Nephron progenitor cell (in vitro differentiated cells): ENCODE measurements at places on chromosomes 7 and 10.

DNA sequence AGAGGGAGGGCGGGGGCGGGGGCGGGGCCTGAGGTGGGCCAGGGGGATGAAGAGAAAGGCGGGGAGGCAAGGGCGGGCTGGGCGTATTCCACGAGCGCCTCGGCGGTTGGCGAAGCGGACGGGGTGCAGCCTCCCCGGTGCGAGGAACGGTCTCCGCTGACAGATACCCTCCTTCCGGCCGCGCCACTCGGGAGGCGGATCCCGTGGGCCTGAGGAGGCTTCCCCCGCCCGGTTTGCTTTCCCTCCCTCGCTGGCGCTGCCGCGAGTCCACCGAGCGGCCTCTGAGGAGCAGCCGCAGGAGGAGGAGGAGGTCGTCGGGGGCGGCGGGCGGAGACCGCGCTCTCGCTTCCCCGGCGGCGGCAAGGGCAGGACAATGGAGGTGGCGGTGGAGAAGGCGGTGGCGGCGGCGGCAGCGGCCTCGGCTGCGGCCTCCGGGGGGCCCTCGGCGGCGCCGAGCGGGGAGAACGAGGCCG lies at the start of gene TRIM24:
TRIM24 (plus strand) TSS at position 84 of the 473 bp plus-strand sequence; CDS start at position 374, 290 bp downstream.
- DNase-seq, result no peak

DNA sequence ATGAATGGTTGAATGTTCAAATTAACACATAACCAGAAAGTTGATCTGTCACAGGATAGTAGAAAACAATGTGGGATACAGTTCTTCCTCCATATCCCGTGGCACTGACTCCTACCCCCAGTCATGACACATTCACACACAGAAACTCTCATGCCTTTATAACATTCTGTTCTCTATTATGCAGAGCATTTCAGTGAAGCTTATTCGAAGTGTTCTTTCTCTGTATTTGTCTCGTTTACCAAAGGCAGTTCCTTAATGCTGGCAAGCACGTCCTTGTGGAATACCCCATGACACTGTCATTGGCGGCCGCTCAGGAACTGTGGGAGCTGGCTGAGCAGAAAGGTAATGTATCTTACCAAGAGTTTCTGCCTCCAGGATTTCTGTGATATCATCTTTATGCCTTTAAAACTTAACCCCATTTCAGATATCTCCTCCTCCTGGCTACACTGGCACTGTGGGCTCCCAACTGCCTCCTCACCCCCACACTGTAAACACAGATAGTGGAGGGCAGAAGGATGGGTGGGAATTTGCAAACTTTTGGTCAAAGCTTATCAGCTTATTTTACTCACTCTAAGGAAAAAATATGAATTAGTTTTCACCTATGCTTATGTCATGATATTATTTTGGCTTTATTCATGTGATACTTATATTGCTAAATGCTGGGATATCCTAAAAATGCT lies 34.1 kb downstream of the BLVRA start:
- no peak for DNase-seq

GRCh38 chr7:24764972-24765744 lies 7.9 kb upstream of the GSDME start:
- DNase-seq, result no peak

GRCh38 chr10:24162206-24162985 lies 46.5 kb upstream of the KIAA1217 start:
- no peak for DNase-seq

GRCh38 chr10:89438525-89438924 lies 24.2 kb downstream of the IFIT5 start:
- DNase-seq, result no peak

DNA sequence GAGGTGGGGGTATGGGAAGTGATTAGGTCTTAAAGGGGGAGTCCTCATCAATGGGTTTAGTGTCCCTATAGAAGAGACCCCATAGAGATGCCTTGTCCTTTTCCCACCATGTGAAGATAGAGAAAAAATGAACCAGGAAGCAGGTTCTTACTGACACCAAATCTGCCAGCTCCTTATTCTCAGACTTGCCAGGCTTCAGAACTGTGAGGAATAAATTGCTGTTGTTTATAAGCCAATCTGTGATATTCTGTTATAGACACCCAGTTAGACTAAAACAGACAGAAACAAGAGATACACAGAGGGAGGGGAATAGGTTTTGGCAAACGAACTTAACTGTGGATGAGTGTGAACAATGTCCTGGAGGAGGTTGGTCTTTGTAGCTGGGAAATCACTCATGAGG lies 381.4 kb downstream of the ADRA2A start:
- DNase-seq, result no peak

- no peak for DNase-seq
Measured at GRCh38 chr10:105023211-105024111, 382.4 kb downstream of the SORCS3 start.

DNA sequence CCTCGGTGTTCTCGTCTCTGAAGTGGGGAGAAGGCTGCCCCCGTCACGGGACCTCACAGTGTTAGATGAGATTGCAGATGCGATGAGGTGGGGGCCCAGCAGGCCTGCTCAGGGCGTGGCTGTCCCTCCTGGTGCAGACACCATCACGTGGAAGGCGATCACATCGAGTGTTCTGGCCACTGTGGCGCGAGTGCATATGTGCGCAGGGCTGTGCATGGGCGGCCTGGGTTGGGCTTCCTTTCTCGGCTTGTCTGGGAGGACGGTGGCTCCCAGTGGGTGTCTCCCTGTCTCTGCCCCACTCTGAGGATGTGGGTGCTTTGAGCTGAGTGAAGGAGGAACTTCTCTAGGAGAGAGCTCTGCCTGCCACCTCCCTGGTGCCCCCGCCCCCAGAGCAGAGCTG lies 83.1 kb downstream of the LHPP start:
- no peak for DNase-seq

DNA sequence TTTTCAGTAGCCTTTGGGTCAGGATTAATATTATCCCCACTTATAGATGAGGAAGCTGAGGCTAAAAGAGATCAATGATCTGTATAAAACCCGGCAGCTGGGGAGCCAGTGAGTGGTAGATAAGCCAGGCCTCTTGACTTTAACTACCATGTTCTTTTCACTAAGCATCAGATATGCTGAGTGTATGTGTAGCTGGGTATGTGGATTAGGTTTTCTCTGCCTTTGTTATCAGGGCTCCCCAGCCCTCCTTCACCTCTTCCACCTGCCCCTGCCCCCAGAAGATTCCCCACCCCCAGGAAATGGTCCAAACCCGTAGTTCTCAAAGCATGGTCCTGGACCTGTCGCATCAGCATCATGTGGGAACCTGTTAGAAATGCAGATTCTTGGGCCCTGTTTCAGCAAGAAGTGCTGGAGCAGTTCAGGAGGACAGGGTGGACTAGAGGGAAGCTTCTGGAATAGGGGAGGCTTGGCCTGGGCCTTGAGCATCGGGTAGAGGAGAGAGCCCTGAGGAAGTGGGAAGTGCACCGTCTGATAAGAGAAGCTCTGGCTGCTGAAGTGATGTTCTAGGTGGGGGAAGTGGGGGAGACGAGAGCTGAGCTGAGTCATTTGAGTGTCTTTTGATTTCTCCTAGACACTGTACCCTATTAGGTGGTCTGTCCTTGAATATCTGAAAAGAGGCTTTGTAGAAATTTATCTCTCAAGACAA lies 101.3 kb downstream of the HIF1AN start:
- DNase-seq, result no peak

GRCh38 chr7:33722383-33723101 lies 182.8 kb upstream of the BMPER start:
- peak; percentile 59 for DNase-seq

GRCh38 chr7:77427996-77428603 lies 12.0 kb upstream of the GSAP start:
- peak; percentile 19 for DNase-seq

DNA sequence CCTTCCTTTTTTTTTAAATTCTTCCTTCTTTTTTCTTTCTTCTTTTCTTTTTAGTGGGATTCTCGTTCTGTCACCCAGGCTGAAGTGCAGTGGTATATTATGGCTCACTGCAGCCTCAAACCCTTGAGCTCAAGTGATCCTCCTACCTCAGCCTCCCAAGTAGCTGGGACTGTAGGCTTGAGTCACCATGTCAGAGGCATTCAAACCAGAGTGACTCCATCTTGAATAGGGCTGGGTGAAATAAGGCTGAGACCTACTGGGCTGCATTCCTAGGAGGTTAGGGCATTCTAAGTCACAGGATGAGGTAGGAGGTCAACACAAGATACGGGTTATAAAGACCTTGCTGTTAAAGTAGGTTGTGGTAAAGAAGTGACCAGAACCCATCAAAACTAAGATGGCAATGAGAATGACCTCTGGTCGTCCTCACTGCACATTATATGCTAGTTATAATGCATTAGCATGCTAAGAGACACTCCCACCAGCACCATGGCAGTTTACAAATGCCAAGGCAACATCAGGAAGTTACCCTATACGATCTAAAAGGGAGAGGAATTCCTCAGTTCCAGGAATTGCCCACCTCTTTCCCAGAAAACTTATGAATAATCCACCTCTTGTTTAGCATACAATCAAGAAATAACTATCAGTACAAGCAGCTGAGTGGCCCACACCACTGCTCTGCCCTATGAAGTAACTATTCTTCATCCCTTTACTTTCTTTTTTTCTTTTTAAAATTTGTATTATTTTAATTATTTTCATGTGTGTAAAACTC lies 99.0 kb upstream of the ITGB1 start:
- no peak for DNase-seq

DNA sequence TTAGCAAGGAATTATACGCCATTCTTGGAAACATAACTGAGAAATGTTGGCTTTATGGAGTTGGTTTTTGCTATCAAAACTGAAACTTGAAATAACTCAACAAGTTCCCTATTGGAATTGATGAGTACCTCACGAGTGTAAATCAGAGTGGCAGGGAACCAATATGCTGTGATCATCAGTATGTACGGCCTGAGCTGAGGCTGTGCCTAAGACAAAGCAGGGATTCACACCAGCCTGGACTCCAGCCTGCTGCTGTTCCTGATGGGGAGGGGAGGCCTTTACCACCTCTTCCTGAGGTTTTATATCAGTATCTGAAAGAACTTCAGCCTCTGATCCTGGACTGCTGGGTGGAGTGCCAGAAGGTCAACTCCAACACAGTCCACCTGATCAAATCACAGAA lies 52.7 kb downstream of the CRTAC1 start:
- DNase-seq, result no peak

GRCh38 chr7:151825721-151826120 lies 51.2 kb downstream of the PRKAG2 start:
- DNase-seq, result no peak

GRCh38 chr7:129095258-129095657 lies 40.3 kb upstream of the TNPO3 start:
- DNase-seq, result no peak

- DNase-seq, result no peak
Measured at GRCh38 chr10:77501152-77501845, 136.3 kb downstream of the KCNMA1 start.

DNA sequence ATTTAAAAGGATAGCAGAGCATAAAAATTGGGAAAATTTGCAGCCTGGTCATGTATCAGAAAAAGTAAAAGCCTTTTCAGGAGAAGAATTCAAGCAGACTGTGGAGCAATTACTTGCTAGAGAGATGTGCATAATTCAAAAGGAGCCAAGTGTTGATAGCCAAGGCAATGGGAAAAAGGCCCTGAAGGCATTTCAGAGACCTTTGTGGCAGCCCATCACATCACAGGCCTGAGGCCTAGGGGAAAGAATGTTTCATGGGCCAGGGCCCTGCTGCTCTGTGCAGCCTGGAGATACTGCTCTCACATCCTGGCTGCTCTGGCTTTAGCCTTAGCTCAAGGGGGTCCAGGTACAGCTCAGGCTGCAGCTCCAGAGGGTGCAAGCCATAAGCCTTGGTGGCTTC lies 152.9 kb downstream of the MAGI2 start:
- no peak for DNase-seq

DNA sequence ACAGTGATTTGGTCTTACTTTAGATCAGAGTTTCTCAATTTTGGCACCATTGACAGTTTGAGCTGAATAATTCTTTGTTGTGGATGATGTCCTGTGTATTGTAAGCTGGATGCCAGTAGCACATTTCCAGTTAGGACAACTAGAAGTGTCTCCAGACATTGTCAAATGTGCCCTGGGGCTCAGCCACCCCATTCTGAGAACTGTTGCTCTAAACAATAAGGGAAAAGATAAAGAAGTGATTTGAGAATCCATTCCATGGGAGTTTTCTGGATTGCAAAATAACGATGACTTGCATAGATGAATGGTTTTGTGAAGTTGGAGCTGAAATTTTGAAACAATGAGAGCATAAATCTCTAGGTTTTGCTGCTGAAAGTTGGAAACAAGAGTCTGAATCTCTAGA lies 44.6 kb downstream of the NUP205 start:
- no peak for DNase-seq

- DNase-seq, result no peak
Measured at GRCh38 chr7:70599446-70600190, 532.3 kb upstream of the GALNT17 start.

DNA sequence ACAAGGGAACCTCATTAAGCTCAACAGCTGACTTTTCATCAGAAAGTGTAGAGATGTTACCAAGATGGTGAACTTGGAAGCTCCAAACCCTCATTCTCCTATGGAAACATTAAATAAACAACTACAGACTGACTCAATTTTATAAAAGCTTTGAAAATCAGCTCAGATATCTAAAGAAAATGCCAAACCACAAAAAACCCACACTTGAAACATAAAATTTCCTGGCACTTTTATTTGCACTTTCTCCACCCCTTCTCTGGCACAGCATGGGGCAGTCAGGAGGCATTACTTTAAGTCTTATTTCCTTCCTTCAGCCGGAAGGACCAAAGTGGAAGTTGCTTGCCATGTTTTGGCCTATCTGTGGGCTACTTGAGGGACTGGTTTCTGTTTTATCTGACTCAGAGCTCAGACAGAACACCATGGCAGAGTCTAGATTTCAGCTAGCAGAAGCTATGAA lies 114.7 kb downstream of the ODAD2 start:
- DNase-seq, result no peak

DNA sequence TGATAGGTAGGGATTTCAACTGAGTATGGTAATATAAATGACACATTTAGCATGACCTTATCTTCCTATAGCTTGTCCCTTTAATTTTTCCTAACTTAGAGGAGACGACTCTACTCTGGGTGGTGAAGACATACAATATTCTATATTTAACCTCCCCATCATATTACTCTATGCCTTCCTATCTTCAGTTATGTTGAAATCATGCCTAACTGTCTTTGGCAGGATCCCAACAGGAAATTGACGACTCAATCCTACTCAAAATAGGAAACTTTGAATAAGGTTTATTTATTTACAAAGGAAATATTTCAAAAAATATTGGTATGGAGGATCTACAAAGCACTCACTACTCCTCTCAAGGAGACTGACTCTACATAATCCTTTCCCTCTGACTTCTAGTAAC lies 24.1 kb upstream of the SEMA3A start:
- no peak for DNase-seq

GRCh38 chr7:12728192-12728538 lies 40.7 kb downstream of the ARL4A start:
- DNase-seq, result no peak

GRCh38 chr10:98376485-98376884 lies 38.5 kb downstream of the PYROXD2 start:
- DNase-seq, result no peak

- no peak for DNase-seq
Measured at GRCh38 chr7:114310345-114311110, 104.1 kb upstream of the FOXP2 start.

GRCh38 chr7:115410972-115411686 lies 489.2 kb downstream of the MDFIC start:
- DNase-seq, result no peak
